ENCODE measurements at places on chromosomes 11 and 22.

DNA sequence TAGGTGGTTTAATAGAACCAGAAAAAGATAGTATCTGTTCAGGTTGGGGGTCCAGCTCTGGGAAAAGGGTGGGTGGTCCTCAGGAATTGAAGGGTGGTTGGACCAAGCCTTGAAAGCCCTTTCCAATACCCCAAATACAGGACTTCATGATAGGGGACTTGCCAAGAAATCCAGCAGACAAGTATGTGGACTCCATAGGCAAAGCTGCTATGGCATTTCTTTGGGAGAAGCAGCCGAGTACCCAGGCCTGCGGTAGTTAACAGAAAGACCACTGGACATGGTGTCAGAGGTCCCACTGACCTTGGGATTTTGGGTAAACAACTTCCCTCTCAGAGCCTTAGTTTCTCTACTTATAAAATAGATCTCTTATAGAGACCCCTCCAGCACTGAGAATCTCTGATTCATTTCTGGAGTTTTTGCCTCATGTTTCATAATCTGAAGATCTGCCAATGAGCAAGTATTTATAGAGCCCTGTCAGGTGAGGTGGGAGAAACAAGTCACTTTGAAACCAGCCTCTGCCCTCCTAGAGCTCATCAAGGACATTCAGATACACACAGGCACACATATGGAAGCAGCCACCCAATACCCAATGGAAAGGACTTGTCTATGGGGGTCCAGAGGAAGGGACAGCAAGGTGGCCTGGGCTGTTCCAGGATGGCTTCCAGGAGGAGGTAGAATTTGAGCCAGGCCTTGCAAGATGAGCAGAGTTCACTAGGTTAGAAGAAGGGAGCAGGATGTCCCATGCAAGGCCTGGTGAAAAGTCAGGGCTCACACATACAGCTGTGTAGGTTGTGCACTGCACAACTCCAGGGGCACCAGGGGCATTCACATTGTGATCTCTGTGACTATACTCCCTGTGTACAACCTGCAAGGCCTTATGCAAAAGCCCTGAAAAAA is 31.0 kb upstream of the ACCSL start:
- no peak for DNase-seq

DNA sequence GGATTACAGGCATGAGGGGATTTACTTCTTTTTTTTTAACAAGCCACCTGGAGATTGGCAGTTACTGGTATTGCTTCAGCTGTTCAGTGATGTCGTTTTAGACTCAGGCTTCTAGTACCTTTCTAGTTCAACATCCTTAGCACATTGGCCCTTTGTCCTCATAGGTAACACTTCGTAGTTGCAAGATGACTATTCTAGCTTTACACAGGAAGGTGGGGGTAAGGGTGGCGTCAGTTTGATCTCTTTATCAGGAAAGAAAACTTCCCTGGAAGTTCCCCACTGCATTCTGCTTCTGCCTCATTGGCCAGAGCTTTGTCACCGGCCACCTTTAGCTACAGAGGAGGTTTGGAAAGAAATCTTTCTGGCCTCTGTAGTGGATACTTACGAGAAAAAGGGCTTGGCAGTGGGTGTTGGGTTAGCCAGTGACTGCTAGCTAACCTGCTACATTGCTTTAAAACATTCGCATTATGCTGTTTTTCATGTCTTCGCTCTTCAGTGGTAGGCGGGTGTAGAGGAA is 40.7 kb downstream of the SFI1 start:
- no peak for DNase-seq

GRCh38 chr11:11580841-11581411 is 40.9 kb downstream of the GALNT18 start:
- no peak for DNase-seq

DNA sequence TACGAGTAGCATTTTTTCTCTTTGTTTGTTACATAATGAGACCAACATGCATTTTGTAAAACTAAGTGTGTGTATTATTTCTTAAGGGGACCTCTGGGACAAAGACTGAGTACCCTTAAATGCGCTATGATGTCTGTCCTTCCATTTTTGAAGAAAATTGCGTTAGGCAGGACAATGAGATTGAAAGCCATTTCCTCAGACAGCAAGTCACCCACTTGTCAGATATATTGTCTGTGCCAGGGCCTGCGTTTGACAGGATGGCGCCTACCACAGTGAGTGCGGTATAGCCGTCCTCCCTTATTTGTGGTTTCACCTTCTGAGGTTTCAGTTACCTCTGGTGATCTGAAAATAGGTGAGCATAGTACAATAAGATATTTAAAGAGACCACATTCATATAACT is 2.2 kb downstream of the AP2A2 start:
- DNase-seq, result no peak

- no peak for DNase-seq
Measured at GRCh38 chr11:115503083-115503885, 931 bp downstream of the CADM1 start.

- no peak for DNase-seq
Measured at GRCh38 chr11:36400766-36401455, 104.8 kb downstream of the PRR5L start.

GRCh38 chr22:20192972-20193760 is 42.3 kb upstream of the CCDC188 start:
- DNase-seq, result no peak

DNA sequence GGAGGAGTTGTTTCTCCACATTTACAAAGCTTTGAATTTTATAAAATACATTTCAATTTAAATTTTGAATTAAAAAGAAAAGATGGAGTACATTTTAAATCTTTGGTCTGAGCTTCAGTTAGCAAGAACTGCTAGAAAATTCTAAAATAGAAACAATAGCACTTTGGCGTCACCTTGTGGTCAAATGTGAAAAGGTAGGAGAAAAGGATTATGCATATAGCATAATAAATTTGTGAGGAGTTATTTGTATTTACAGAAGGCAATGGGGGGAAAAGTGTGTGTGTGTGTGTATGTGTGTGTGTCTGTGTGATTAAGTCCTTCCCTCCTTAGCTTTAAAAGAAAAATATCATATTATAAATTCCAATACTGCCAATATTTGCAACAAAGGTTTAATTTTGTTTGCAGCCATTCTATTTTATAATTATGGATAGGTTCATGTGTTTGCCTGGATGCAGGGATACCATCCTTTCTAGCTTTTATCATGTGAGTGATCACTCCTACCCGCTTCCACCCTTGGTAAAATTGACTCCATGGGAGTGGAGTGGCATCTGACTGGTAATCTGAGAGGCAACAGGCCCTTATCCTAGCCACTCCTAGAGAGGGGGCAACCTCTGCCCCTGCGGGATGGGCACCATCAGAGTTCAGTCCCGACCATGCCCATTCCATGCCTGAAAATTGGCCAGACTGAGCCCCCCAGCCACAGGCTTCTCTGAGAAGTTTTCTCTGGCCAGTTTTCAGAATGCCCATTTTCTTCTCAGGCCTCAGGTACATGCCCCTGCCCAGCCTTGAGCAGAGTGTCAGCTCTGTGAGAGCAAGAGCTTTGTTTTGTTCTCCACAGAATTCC is 13.6 kb upstream of the LGR4 start:
- DNase-seq, result no peak

- DNase-seq, result no peak
Measured at GRCh38 chr22:43537019-43537585, 125.3 kb downstream of the MPPED1 start.

DNA sequence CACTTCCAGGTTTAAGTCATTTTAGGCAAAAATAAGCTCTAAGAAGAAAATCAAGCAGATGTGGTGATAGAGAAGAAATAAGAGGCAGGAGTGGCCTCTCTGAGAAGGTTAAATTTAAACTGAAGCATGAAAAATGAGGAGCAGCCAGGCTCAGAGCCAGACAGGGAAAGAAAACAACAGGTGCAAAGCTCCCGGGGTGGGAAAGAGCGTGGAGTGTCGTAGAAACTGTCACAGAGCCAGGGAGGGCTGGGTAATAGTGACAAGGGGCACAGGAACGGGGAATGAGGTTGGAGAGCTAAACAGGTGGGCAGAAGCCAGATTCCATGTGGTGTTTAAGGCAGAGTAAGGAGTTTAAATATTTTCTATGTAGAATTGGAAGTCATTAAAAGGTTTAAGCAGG is 132.1 kb upstream of the BLID start:
- DNase-seq, result no peak
